DMS 273 treated with DMSO at 0.1 percent for 48 hours (cell line): ENCODE measurements at places on chromosomes 2 and 18.
A peak's percentile ranks its signal among the peaks of the same experiment; 100 is the strongest.

DNA sequence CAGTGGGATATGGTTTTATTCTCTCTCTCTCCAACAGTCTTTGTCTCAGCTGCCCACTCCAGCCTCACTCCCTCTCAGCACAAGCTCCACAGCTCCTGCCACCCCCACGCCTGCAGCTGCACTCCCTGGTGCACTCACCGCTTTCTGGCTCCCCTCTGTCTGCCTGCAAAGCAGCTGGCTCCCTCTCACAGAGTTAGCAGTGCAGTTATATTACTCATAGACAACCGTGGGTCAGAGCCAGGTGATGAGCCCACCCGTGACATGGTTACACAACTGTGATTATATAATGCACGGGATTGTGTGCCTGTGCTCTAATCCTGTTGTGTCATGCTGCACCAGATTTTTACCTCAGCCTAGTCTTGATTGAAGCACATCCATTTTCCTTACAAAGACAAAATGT is 276.9 kb upstream of the CHAC2 start:
- peak; percentile 33 for DNase-seq

GRCh38 chr2:126655500-126656430 is at the start of gene GYPC:
GYPC (plus strand) TSS chr2:126656158; CDS start chr2:126656264, 106 bp downstream.
- no peak for DNase-seq

GRCh38 chr2:74954500-74954874 is 4.0 kb upstream of the POLE4 start:
- DNase-seq, result no peak

- no peak for DNase-seq
Observed at GRCh38 chr2:72673279-72673678, 152.6 kb downstream of the EXOC6B start.

DNA sequence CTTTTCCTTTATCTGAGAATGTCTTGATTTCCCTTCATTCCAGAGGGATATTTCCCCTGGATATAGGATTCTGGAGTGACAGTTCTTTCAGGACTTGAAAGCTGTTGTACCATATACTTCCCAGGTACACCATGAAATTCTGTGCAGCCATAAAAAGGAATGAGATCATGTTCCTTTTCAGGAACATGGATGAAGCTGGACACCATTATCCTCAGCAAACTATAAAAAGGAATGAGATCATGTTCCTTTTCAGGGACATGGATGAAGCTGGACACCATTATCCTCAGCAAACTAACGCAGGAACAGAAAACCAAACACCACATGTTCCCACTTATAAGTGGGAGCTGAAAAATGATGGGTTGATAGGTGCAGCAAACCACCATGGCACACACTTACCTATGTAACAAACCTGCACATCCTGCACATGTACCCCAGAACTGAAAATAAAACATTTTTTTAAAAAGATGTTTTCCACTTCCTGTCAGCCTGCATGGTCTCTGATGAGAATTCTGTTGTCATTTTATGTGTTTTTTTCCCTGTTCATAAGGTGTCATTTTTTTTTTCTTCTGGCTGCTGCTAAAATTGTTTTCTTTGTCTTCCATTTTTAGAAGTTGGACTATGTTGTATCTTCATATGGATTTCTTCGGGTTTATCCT is 133.3 kb downstream of the DNAH6 start:
- DNase-seq, result no peak

- DNase-seq, result no peak
Observed at GRCh38 chr2:230931556-230932231, 6.7 kb upstream of the GPR55 start.

DNA sequence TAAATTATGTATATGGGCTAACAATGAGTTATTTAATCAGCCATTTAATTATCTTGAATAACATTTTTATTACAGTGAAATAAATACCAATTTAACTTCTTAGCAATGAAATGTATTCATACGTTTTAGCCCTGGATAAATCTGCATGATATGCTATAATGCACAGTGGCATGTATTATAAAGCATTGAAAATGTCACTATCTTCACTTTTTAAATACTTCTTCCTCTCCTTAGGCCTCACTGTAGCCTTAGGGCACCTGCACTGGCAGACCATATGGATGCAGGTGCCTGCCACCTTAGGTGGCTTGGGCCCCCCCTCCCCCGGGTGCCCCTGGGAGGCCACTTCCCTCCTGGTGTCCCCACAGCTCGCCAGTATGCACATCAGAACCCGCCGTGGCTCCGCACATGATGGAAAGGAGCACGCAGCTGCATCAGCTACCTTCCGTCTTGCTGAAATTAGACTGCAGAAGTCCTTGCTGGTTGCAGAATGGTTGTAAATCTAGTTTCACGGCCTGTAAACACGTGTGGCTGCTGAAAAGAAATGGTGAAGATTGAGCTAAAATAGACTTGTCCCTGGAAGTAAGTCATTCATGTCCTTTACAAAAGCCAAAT is 56.7 kb downstream of the ADI1 start:
- DNase-seq, result no peak

DNA sequence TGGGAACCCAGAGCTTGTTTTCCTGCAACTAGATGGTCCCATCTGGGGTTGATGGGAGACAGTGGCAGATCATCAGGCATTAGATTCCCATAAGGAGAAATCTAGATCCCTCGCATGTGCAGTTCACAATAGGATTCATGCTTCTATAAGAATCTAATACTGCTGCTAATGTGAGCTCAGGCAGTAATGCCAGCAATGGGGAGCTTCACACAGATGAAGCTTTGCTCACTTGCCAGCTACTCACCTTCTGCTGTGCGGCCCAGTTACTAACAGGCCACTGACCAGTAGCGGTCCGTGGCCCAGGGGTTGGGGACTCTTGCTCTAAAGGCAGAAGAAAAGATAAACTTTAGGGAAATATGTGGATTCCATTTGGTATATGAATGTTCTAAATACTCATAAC is 192.9 kb downstream of the AFF3 start:
- DNase-seq, result no peak

DNA sequence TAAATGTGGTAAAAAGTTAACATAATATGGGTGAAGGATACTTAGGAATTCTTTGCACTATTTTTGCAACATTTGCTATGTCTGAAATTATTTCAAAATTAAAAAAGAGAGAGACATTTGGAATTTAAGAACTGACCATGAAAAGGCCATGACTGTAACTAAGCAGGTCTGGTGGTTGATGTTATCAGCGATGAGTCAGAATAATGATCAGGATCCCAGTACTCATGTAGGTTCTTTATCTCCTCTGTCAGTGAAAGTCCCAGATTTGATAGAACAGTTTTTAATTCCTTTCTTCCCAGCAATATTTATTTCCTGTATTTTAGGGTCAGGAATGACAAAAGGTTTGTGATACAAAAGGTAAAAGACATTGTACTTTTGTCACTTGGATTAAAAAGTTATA is 242.4 kb upstream of the ZNF521 start:
- DNase-seq, result no peak

DNA sequence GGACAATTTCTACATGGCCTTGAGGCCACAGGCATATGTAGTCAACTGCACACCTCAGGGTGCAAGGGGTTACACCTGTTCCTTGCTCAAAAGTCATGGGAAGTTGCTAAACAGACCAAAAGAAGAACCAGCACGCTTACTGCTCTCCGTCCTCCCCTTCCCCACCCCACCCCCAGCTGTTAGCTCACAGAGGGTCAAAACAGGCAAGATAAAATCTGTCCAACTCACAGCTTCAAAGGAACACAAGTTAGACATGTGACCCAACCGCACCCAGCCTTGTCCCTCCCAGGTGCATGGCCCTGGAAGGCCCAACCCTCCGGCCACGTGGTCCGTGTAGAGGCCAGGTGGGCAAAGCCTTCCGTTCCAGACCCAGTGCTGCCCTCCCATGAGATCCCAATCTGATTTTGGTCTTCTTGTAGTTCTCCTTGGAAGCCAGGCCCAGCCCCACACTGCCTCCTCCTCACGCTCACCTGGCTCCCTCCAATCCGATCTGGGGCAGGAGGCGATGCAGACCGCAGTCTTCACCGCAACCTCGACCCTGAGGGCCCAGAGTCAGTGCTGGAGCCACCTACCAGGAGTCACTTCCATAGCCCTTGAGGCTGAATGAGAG is 14.5 kb upstream of the ASPRV1 start:
- DNase-seq, result no peak

- no peak for DNase-seq
Observed at GRCh38 chr2:51971136-51971535, 939.2 kb upstream of the NRXN1 start.

GRCh38 chr18:56305583-56305982 is 332.8 kb downstream of the TXNL1 start:
- no peak for DNase-seq

DNA sequence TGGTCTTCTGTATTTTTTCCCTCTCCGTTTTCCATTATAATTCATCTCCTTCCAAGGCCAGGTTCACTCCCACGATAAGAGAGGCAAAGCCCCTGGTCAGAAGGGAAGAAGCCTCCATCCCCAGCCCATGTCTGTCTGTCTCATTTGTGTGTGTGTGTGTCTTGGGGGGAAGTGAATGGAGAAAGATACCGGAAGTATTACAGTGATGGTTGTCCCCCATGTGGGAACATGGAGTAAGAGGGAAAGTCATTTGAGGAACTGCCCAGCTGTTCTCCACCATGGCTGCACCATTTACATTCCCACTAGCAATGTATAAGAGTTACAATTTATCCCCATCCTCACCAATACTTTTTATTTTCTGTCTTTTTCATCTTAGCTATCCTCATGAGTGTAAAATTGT is 113.6 kb upstream of the ATP8B1 start:
- DNase-seq, result no peak

GRCh38 chr2:62089658-62090057 is 106.3 kb upstream of the B3GNT2 start:
- DNase-seq, result no peak

- no peak for DNase-seq
Observed at GRCh38 chr18:13574355-13574754, 152.0 kb downstream of the FAM210A start.

DNA sequence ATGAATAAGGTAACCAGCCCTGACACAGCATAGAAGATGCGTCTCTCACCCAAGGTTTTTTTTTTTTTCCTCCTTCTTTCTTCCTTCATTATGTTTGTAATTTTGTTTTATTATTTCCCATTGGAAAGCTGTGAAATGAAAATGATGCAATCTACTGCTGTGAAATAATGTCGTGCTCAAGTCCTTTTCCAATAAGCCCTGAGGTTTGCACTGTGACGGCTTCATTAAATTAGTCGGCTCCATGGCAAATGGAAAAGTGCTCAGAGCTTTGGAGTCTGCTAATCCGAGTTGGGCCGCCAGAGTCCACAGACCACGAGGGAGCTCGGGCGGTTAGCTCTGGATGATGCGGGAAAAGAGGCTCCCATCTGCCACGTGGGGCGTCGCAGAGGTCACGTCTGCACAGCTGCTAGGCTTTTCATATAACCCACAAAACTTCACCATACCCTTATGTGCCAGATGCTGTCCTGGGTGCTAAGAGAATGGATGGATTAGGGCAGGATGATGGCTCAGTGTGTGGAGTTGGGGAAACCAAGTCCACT is 92.3 kb upstream of the CAPN13 start:
- DNase-seq, result no peak

DNA sequence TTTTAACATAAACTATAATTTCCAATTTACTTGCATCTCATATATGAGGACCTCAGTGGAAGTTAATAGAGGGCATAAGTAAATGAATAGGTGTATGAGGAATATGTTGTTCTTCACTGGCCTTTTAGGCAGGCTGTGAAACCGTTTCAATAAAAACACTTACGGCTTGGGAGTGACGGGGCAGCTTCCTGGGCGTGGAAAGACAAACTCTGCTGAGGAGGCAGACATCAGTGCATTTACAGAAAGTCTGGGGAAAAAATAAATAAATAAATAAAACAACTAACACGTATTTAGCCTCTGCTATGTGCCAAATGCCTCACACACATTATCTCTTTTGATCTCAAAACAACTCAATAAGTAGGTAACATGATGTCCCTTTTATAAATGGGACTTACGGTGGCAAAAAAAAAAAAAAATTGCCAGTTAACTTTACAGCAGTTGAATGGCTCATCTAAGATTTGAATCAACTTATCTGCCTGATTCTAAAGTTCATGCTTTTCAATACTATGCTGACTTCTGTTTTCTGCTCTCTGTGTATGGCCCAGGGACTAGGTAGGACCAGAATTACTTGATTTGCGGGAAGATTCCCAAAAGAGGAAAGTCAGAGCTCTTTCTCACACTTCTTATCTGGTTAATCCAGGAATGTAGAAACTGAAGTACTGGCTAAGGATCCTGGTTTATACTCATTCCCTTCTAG is 77.5 kb upstream of the LRATD1 start:
- no peak for DNase-seq
